NCI-H446 treated with DMSO at 0.1 percent for 48 hours (cell line): ENCODE measurements at places on chromosomes 5 and 9.

- no peak for DNase-seq
These were observed 102.9 kb upstream of the KLF4 start for GRCh38 chr9:107592424-107592823.

DNA sequence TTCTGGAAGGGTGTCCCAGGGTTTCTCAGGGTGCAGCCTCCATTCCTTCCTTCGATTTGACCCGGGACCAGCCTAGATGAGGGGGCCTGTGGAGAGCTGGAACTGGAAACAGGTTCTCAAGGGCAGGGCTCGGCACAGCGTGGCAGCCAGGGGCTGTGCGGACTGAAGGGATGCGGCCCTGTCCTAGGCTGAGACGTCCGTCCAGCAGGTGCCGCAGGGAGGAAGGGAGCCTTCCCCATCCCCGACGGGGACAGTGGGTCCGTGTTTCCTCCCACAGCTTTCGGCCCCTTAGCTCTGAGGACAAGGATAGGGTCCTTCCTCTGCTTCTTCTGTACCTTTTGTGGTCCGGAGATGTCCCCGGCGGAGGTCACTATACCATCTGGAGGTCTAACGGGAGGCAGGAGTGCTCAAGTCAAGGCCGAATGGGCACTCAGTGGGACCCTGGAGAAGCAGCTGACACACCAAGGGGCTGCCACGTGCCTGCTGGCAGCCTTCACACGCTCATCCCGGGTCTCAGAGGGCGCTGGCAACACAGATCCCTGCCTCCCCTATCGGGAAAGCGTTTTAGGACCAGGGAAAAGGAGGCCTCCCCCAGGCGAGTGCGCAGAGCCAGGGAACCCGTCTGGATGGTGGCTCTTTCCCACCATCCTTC lies 49.9 kb downstream of the USP20 start:
- DNase-seq, result no peak

DNA sequence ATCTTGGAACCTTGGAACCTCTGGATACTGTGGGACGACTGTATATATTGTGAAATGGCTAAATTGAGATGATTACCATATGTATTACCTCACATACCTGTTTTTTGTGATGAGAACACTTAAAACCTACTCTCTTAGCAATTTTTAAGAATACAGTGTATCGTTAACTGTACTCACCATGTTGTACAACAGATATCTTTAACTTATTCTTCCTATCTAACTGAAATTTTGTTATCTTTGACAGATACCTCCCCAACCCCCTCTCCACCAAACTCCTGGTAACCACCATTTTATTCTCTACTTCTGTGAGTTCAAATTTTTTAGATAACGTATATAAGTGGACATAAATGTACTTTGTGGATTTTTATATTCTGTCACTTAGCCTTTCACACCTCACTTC lies 126.5 kb downstream of the ZCCHC7 start:
- no peak for DNase-seq

- no peak for DNase-seq
These were observed 29.8 kb downstream of the NR4A3 start for GRCh38 chr9:99851500-99851822.
